ENCODE measurements at places on chromosomes 5 and 9. TPM values are rescaled to one million over a fixed set of nuclear protein-coding genes. Genes with fewer than 3 reads are reported as not detected.

DNA sequence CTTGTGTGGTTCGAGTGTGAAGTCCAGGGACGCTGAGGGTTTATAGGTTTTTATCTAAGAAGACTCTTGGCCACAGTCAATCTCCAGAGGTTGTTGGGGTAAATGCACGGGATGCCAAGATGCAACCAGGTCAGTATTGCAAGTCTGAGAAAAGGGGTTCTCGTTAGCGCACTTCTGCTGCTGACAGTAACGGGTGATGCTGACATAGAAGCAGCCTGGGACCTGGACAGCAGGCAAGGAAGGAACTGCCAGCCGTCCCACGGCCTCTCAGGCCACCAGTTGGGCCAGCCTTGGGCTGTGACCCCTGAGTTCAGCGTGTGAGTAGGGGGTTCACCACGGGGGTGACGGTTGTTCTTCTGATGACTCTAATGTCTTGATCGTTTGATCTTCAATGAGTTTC is 39.0 kb downstream of the TENT4A start:
- no peak overlapping the region for H3K4me3 ChIP-seq
- no peak overlapping the region for H3K27ac ChIP-seq
- no peak for DNase-seq
- H3K36me3 ChIP-seq = peaks cover 42% of the 10 kb centered on the region

DNA sequence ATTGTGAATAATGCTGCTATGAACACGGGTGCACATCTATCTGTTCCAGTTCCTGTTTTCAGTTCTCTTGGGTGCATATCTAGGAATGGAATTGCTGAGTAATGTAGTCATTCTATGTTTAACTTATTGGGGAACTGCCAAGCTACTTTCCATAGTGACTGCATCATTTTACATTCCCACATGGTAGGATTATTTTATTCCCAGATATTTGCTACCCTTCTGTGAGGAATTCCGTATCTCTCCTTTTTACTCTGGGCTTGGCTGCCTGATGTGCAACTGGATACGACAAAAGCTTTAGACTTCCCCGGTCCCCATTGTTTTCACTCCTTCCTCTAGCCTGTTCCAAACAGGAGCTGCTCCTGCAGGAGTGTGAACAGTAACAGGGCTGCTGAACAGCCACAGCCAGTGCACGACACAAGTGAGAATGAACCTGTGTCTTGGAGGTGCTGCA is 7.2 kb downstream of the TAS2R1 start:
- DNase-seq = no peak
- H3K36me3 ChIP-seq = no peaks in the 10 kb centered on the region
- H3K4me3 ChIP-seq = no peak overlapping the region
- no peaks in the 10 kb centered on the region for H3K4me1 ChIP-seq
- H3K27me3 ChIP-seq = no peaks in the 10 kb centered on the region
- no peak overlapping the region for H3K27ac ChIP-seq

DNA sequence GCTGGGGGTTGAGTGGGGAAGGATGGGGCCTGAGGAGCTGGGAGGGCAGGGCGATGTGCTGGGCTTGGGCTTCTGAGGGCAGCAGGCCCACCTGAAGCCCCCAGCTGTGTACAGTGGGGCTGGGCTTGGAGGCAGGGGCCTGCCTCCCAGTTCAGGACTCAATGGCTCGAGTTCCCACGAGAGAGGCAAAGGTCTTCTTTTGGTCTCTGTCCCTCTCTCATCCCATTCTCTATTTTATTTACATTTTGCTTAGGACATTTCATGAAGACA is 180.6 kb downstream of the MACROH2A1 start:
- H3K27ac ChIP-seq = no peak overlapping the region
- no peaks in the 10 kb centered on the region for H3K36me3 ChIP-seq
- peaks cover 4% of the 10 kb centered on the region for H3K4me1 ChIP-seq
- H3K27me3 ChIP-seq = peaks cover 14% of the 10 kb centered on the region

- no peak for DNase-seq
- no peaks in the 10 kb centered on the region for H3K36me3 ChIP-seq
- H3K27ac ChIP-seq = peak overlapping the region; percentile 48
- peaks cover 8% of the 10 kb centered on the region for H3K4me1 ChIP-seq
- no peak overlapping the region for H3K4me3 ChIP-seq
Measured at GRCh38 chr9:113299800-113300292, 3.3 kb downstream of the RNF183 start.

DNA sequence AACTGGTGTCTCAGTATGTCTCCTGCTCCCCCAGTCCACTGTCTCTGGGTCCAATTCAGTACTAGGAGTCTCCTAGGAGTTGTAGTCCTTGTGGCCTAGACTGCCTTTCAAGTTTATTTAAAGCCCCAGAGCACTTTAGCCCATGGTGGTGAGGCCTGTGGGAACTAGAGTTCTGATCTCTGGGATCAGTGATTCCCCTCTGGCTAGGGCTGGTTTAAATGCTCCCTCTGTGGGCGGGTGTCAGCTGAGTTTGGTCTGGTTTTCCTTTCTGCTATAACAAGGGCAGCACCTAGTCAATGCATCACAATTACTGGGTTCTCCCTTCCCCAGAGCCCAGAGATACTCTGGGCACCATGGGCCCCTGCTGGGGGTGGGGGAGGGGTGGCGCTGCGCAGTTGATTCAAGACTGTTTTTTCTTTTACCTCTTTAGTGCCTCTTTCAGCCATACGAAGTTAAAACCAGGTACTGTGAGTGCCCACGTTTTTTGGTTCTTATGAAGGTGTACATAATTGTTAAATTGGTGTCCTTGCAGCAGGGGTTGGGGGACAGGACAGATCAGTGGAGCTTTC is 9.3 kb upstream of the SLC36A3 start:
- no peaks in the 10 kb centered on the region for H3K36me3 ChIP-seq
- DNase-seq = no peak
- H3K4me1 ChIP-seq = peaks cover 2% of the 10 kb centered on the region
- no peak overlapping the region for H3K4me3 ChIP-seq
- peaks cover 10% of the 10 kb centered on the region for H3K27me3 ChIP-seq

DNA sequence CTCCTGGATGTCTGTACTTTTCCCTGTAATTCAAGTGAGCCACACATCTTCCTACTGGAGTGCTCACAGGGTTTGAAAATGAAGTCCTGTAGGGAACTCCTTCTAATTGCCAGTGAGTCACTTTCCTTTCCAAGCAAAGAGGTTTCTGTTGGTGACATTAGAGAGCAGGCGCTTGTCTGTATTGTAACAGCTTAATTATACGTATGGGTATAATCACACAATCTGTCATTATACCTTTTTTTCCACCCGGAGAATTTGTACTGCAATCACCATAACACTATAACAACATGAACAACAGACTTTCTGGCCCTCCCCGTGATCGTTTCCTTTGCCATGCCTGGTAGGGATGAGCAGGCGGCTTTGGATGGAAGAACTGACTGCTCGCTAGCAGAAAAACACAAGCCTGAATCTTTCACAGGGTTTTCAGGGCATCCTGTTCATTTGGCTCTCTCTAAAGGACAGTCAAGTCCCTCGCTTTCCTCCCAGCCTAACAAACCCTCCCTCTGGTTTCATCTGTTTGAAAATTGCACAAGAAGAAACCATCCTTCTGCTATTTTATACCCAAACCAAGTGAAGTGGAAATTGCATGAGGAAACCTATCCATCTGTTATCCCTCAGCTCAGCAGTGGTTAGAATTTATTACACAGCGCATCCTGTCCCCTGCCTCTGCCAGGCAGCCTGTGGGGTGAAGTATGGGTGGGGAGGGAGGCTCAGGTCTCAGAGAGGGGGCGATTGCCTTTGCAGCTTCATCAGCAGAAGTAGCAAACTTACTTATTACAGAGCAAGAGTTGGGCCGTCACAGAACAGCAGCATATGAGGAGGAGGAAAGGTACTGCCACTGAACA is 307.0 kb upstream of the TLE4 start:
- no peaks in the 10 kb centered on the region for H3K36me3 ChIP-seq
- no peak overlapping the region for H3K4me3 ChIP-seq
- H3K4me1 ChIP-seq = no peaks in the 10 kb centered on the region
- H3K27ac ChIP-seq = no peak overlapping the region
- DNase-seq = no peak
- H3K27me3 ChIP-seq = peaks cover 11% of the 10 kb centered on the region

DNA sequence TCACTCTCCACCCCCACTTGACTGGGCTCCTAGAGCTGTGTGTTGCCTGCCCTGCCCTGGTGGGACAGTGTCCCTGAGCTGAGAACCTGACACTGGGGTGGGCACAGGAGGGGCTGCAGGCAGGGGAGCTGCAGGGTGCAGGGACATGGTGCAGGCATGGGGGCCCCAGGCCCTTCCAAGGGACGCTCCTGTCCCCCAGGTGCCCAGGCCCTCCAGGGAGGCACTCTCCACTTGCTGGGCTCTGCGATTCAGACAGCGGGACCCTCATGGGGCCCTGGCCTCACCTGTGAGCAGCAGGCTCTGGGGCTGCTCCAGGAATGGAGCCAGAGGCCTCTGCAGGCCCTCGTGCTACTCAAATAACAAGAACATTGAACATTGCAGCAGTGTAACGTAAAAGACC is 89.4 kb downstream of the BARX1 start:
- H3K27ac ChIP-seq = no peak overlapping the region
- H3K27me3 ChIP-seq = peaks cover 6% of the 10 kb centered on the region
- no peaks in the 10 kb centered on the region for H3K36me3 ChIP-seq
- no peak for DNase-seq

Gene CMBL
- total RNA-seq = 2.4 TPM

Gene CBY3
- total RNA-seq = not detected

GRCh38 chr5:149916334-149917072 is 28.1 kb downstream of the PDE6A start:
- H3K4me3 ChIP-seq = no peak overlapping the region
- no peaks in the 10 kb centered on the region for H3K36me3 ChIP-seq
- H3K27ac ChIP-seq = no peak overlapping the region
- peaks cover 6% of the 10 kb centered on the region for H3K4me1 ChIP-seq
- no peak for DNase-seq

GRCh38 chr9:130426467-130426773 is 18.3 kb upstream of the ASS1 start:
- H3K27ac ChIP-seq = no peak overlapping the region
- H3K4me3 ChIP-seq = no peak overlapping the region
- H3K27me3 ChIP-seq = peaks cover 2% of the 10 kb centered on the region

- H3K36me3 ChIP-seq = no peaks in the 10 kb centered on the region
- no peaks in the 10 kb centered on the region for H3K4me1 ChIP-seq
- DNase-seq = no peak
- no peak overlapping the region for H3K27ac ChIP-seq
- no peaks in the 10 kb centered on the region for H3K27me3 ChIP-seq
Measured at GRCh38 chr5:28710360-28710759, 1672.0 kb upstream of the CDH9 start.

Gene NR5A1
- total RNA-seq = not detected

GRCh38 chr5:34806532-34806931 is 32.4 kb upstream of the TTC23L start:
- H3K4me3 ChIP-seq = no peak overlapping the region
- no peaks in the 10 kb centered on the region for H3K4me1 ChIP-seq
- H3K36me3 ChIP-seq = no peaks in the 10 kb centered on the region
- no peak overlapping the region for H3K27ac ChIP-seq
- no peak for DNase-seq

DNA sequence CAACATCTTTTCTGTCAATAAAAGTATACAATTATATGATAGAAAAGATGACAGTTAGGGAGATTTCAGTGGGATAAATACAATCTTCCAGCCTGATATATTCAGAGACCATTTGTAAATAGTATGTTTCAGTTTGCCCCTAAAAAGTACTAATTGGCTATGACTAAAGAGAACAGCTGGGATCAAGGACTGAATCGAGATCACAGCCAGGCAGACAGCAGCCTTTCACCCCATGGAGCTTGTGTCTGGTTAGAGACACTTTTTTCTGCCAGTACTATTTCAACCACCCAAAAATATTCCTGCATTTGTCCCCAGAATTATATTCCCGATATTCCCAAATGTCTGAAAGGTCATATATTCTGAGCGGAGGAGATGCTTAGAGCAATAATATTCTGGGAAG is 577.3 kb upstream of the TLE4 start:
- no peak for DNase-seq
- no peak overlapping the region for H3K4me3 ChIP-seq
- no peaks in the 10 kb centered on the region for H3K36me3 ChIP-seq

Gene TESK1
- 42.2 TPM for total RNA-seq

GRCh38 chr5:154646745-154647113 is 108.4 kb upstream of the LARP1 start:
- peak overlapping the region; percentile 69 for H3K27ac ChIP-seq
- no peak for DNase-seq
- peaks cover 12% of the 10 kb centered on the region for H3K4me1 ChIP-seq
- H3K27me3 ChIP-seq = peaks cover 13% of the 10 kb centered on the region
- no peaks in the 10 kb centered on the region for H3K36me3 ChIP-seq

- no peak overlapping the region for H3K27ac ChIP-seq
- H3K27me3 ChIP-seq = peaks cover 8% of the 10 kb centered on the region
- H3K4me3 ChIP-seq = no peak overlapping the region
- no peak for DNase-seq
- H3K36me3 ChIP-seq = no peaks in the 10 kb centered on the region
Measured at GRCh38 chr9:110076894-110077725, 130.8 kb downstream of the C9orf152 start.

DNA sequence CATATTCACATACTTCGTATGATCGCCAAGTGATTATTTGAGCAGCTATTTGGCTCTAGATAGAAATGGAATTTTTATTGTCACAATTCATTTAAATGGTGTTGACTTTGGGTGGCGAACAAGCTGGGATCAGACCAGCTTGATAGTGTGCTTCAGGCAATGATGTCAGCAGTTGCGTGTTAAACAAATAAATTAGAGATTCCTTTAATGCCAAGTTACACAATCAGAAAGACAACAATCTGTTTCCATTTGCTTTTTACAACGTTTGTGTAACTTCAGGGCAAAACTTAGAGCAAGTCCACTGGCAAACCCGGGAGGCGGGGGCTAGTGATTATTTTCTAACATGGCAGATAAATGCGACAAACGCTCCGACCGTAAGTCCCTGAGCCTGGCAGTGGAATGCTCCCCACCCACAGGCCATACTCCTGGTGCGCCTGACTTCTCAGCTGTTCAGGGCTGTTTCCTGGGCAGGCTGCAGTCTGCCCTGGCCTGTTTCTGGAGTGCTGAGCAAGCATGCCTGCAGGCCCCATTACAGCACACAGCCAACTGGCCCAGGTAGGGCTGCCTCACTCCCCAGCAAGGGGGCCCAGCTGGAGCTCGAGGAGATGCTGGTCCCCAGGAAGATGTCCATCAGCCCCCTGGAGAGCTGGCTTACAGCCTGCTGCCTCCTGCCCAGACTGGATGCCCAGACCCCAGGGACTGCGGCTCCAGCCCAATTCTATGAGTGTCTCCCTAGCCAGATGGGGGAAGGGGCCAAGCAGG is 88.7 kb downstream of the BASP1 start:
- no peaks in the 10 kb centered on the region for H3K36me3 ChIP-seq
- no peak overlapping the region for H3K27ac ChIP-seq
- no peaks in the 10 kb centered on the region for H3K4me1 ChIP-seq
- DNase-seq = no peak

GRCh38 chr9:70502690-70503089 is 88.2 kb upstream of the KLF9 start:
- no peak overlapping the region for H3K4me3 ChIP-seq
- no peak for DNase-seq
- no peak overlapping the region for H3K27ac ChIP-seq
- no peaks in the 10 kb centered on the region for H3K4me1 ChIP-seq
- H3K36me3 ChIP-seq = no peaks in the 10 kb centered on the region

GRCh38 chr5:158998793-158999325 is 100.9 kb downstream of the EBF1 start:
- H3K4me1 ChIP-seq = no peaks in the 10 kb centered on the region
- no peak overlapping the region for H3K27ac ChIP-seq
- no peaks in the 10 kb centered on the region for H3K36me3 ChIP-seq
- H3K4me3 ChIP-seq = no peak overlapping the region
- H3K27me3 ChIP-seq = peaks cover 8% of the 10 kb centered on the region
- DNase-seq = no peak
